GM12878 (cell line): ENCODE measurements at places on chromosomes 5 and 9. TPM values are rescaled to one million over a fixed set of nuclear protein-coding genes. Genes with fewer than 3 reads are reported as not detected.

KIF27 gene
- 1.4 and 2.2 TPM in 2 replicates for total RNA-seq

SPINK7 gene
- total RNA-seq = not detected in 2 replicates

BSPRY gene
- total RNA-seq = 5.6 and 6.0 TPM in 2 replicates

TTLL11 gene
- 2.9 and 3.1 TPM in 2 replicates for total RNA-seq

FAM221B gene
- not detected in 2 replicates for total RNA-seq

CLTB gene
- total RNA-seq = 46.5 and 51.0 TPM in 2 replicates

TAF11L5 gene
- not detected in 2 replicates for total RNA-seq

FBN2 gene
- 0.10 and 0.11 TPM in 2 replicates for total RNA-seq

ZNF367 gene
- total RNA-seq = 14.3 and 15.7 TPM in 2 replicates

PCSK1 gene
- 0.08 TPM in 1 of 2 replicates, not detected in the other for total RNA-seq

C9 gene
- 0.13 and 0.54 TPM in 2 replicates for total RNA-seq

SLC36A2 gene
- total RNA-seq = not detected in 2 replicates

SCGB3A2 gene
- total RNA-seq = not detected in 2 replicates

TRPM3 gene
- total RNA-seq = not detected in 2 replicates

MYMK gene
- total RNA-seq = not detected in 2 replicates

IL33 gene
- not detected in 2 replicates for total RNA-seq

KIF4B gene
- total RNA-seq = 0.05 TPM in 1 of 2 replicates, not detected in the other

FOXD4L3 gene
- total RNA-seq = 0.11 TPM in 1 of 2 replicates, not detected in the other

SMIM33 gene
- not detected in 2 replicates for total RNA-seq

TMOD1 gene
- total RNA-seq = 28.4 and 29.0 TPM in 2 replicates

NANS gene
- total RNA-seq = 47.8 and 49.1 TPM in 2 replicates

CD180 gene
- 5.4 TPM in 2 replicates for total RNA-seq

MLANA gene
- total RNA-seq = not detected in 2 replicates

PRR16 gene
- total RNA-seq = not detected in 2 replicates

IL3 gene
- not detected in 2 replicates for total RNA-seq

TYRP1 gene
- not detected in 2 replicates for total RNA-seq

KCNT1 gene
- total RNA-seq = not detected in 2 replicates

LCN9 gene
- total RNA-seq = not detected in 2 replicates

SLC9A3 gene
- 2.3 and 2.5 TPM in 2 replicates for total RNA-seq

PSD2 gene
- total RNA-seq = not detected in 2 replicates

NTRK2 gene
- 0.51 and 0.59 TPM in 2 replicates for total RNA-seq

ADAMTS2 gene
- total RNA-seq = 0.05 TPM in 2 replicates

CSNK1G3 gene
- 24.1 and 27.5 TPM in 2 replicates for total RNA-seq

DNAH5 gene
- under 0.01 TPM in 1 of 2 replicates, not detected in the other for total RNA-seq

OTULINL gene
- 3.1 and 4.7 TPM in 2 replicates for total RNA-seq

ADAMTSL1 gene
- 0.10 and 0.35 TPM in 2 replicates for total RNA-seq

CYLC2 gene
- total RNA-seq = not detected in 2 replicates

FSD1L gene
- total RNA-seq = 21.7 and 23.2 TPM in 2 replicates

STRBP gene
- 80.8 and 89.4 TPM in 2 replicates for total RNA-seq

DRD1 gene
- total RNA-seq = not detected in 2 replicates

HAND1 gene
- 0.36 and 0.64 TPM in 2 replicates for total RNA-seq
